ENCODE measurements at places on chromosomes 12 and 14. TPM values are rescaled to one million over a fixed set of nuclear protein-coding genes. Genes with fewer than 3 reads are reported as not detected.

GRCh38 chr12:46535907-46536306 is 163.3 kb upstream of the SLC38A2 start:
- no peaks in the 10 kb centered on the region for H3K27me3 ChIP-seq
- H3K4me1 ChIP-seq: peaks cover 14% of the 10 kb centered on the region
- no peak overlapping the region for H3K4me3 ChIP-seq
- DNase-seq: no peak
- H3K27ac ChIP-seq: peak overlapping the region; percentile 57

DNA sequence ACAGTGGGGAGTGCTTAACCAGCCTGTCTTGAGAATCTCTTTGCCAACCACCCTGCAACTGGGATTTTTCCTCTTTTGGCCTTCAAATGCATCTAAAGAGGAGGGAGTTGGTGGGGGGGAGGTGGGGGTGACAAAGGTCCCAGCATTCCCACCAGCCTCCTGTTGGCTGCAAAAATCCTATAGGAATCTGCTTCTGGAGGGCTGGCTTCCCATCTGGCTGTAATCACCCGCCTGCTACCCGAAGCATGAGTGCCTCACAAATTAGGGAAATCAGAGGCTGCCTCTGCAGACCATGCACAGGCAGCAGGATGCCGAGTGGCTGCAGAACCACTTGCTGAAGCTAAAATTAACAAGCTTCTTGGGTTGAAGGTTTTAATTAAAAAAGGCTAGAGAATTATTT is 73.9 kb upstream of the WSCD2 start:
- H3K4me1 ChIP-seq: no peaks in the 10 kb centered on the region
- no peak overlapping the region for H3K4me3 ChIP-seq
- no peak overlapping the region for H3K27ac ChIP-seq

The NEUROD4 gene
- not detected for total RNA-seq

The IFI27 gene
- total RNA-seq: 473 TPM

The DPPA3 gene
- not detected for total RNA-seq

The GZMB gene
- 19.2 TPM for total RNA-seq

The MYL6B gene
- 53.7 TPM for total RNA-seq

DNA sequence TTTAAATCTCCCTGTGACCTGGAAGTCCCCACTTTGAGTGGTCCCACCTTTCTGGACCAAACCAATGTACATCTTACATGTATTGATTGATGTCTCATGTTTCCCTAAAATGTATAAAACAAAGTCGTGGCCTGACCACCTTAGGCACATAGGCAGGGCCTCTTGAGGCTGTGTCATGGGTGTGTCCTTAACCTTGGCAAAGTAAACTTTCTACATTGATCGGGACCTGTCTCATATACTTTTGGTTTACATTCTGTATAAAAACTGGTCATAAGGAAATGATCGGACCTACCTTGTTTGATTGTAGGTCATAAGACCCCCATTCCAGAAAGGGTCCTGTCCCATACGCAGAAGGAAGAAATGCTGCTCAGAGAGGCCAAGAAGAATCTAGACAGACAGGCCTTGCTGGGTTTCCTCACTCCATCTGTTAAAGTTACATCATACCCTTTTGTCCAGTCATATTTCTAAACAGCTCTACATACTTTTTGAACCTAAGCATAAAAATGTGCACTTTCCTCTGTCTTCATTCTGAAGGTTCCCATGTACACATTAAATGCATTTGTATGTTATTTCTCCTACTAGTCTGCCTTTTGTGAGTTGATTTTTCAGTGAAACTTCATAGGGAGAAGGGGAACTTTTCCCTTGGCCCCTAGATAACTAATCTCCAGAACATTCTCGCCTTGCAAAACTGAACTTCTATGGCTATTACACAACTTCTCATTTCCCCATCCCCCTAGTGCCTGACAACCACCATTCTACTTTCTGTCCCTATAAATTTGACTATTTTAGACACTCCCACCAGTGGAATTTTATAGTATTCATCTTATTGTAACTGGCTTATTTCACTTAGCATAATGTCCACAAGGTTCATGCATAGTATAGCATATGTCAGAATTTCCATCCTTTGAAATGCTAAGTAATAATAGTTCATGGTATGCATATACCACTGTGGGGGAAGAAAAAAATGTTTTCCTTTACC is 30.2 kb upstream of the CPM start:
- DNase-seq: no peak
- no peak overlapping the region for H3K27ac ChIP-seq
- H3K27me3 ChIP-seq: no peaks in the 10 kb centered on the region

The VWF gene
- total RNA-seq: 163 TPM

DNA sequence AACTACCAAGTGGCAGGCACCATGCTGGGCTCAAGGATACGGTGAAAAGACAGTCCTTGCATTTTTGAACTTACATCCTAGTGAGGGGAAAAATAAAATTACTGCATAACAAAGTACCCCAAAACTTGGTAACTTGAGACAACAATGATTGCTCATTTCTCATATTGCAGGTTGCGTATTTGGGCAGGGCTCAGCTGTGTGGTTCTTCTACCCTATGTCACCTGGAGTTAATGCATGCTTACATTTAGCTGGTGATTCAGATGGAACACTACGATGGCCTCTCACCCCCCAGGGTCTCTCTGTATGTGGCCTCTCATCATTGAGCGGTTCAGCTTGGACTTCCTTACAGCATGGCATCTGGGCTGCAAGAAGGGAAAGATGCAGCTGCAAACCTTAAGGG is 60.7 kb upstream of the RBM19 start:
- no peaks in the 10 kb centered on the region for H3K27me3 ChIP-seq
- no peaks in the 10 kb centered on the region for H3K4me1 ChIP-seq
- H3K36me3 ChIP-seq: no peaks in the 10 kb centered on the region
- no peak overlapping the region for H3K4me3 ChIP-seq

The ASPG gene
- 31.8 TPM for total RNA-seq

The ASB2 gene
- 232 TPM for total RNA-seq

DNA sequence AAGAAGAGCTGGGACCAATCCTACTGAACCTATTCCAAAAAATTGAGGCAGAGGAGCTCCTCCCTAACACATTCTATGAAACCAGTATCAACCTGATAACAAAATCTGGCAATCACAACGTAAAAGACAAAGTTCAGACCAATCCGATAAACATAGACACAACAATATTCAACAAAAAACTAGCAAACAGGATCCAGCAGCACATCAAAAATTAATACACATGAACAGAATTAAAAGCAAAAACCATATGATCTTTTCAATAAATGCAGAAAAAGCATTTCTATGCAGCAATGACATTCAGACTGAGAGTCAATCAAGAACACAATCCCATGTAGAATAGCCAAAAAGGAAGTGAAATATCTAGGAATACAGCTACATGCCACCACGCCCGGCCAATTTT is 7.0 kb upstream of the CLEC14A start:
- H3K4me1 ChIP-seq: no peaks in the 10 kb centered on the region
- DNase-seq: no peak
- no peak overlapping the region for H3K27ac ChIP-seq
- no peaks in the 10 kb centered on the region for H3K27me3 ChIP-seq
- H3K4me3 ChIP-seq: no peak overlapping the region
- H3K36me3 ChIP-seq: no peaks in the 10 kb centered on the region

The AQP6 gene
- not detected for total RNA-seq

The ADAM21 gene
- total RNA-seq: 0.16 TPM

- no peaks in the 10 kb centered on the region for H3K36me3 ChIP-seq
- no peak for DNase-seq
- no peaks in the 10 kb centered on the region for H3K4me1 ChIP-seq
- peaks cover 88% of the 10 kb centered on the region for H3K27me3 ChIP-seq
These were observed 32.8 kb downstream of the NOS1 start for GRCh38 chr12:117328556-117329100.

- no peak overlapping the region for H3K4me3 ChIP-seq
- peaks cover 27% of the 10 kb centered on the region for H3K36me3 ChIP-seq
- H3K27ac ChIP-seq: no peak overlapping the region
- H3K4me1 ChIP-seq: peaks cover 8% of the 10 kb centered on the region
These were observed 4.4 kb downstream of the TRMT61A start for GRCh38 chr14:103533137-103533998.

The KRT6A gene
- total RNA-seq: not detected

GRCh38 chr12:93102744-93103143 is 173.6 kb upstream of the EEA1 start:
- peaks cover 4% of the 10 kb centered on the region for H3K4me1 ChIP-seq
- H3K36me3 ChIP-seq: no peaks in the 10 kb centered on the region
- H3K4me3 ChIP-seq: no peak overlapping the region
- no peaks in the 10 kb centered on the region for H3K27me3 ChIP-seq
- no peak for DNase-seq
- peak overlapping the region; percentile 6 for H3K27ac ChIP-seq

The KLRC2 gene
- not detected for total RNA-seq

DNA sequence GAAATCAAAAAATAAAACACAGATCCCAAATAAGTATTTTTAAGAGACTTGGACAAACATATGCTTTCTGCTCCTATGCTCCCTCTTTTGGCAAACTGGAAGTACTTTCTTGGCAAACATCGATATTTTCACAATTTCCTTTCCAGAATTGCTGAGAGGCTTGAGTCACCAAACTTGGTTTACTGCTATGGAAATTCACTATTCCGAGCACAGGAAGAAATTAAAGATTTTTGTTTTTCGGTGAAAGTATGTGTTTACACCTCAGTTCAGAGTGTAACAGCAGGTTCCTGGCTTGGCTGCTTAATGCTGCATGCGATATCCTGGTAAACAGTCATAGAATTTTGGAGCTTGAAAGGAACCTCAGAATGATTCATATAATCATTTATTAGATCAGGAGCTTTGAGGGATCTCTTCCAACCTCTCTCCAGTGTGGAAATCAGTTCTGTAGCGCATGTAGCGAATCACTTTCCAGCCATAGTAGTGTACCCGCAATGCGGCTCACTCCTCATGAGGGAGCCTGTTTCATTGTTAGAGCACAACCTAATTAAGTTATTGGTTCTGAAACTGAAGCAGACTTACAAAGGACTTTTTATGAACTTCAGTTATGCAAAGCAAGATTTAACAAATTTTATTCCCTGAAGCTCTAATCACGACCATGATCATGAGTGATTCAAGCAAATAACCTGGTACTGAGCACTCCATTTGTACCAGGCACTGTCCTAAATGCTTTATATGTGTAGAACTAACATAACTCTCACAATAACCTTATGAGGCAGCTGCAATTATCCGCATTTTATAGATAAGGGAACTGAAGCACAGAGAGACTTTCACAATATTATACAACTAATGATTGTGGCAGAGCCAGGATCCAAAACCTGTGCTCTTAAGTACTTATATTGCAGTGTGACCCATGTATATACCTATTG is 56.4 kb upstream of the ATP2A2 start:
- peaks cover 43% of the 10 kb centered on the region for H3K4me1 ChIP-seq
- DNase-seq: no peak
- H3K4me3 ChIP-seq: peak overlapping the region; percentile 8
- H3K36me3 ChIP-seq: no peaks in the 10 kb centered on the region
- H3K27ac ChIP-seq: peak overlapping the region; percentile 28
- no peaks in the 10 kb centered on the region for H3K27me3 ChIP-seq

DNA sequence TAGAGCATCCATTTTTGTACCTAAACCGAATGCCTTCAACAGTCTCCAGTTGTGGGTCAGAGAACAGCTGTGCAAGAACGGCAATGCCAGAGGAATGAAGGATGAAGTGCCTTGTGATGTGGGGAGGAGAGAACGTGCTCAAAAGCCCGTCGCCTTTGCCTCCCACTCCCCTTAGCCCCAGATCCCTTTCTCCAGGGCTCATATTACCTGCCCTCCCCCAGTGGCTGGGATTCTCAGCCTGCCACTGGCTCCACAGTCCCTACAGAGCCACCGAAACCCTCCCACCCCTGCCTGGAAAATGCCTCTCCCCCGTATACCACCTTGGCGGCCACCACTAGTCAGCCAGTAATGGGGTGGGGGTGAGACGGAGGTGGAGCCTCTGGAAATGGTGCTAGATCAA is 158.5 kb downstream of the ZFP36L1 start:
- H3K4me3 ChIP-seq: no peak overlapping the region
- no peaks in the 10 kb centered on the region for H3K36me3 ChIP-seq
- H3K27ac ChIP-seq: no peak overlapping the region
- peaks cover 71% of the 10 kb centered on the region for H3K4me1 ChIP-seq
- no peak for DNase-seq

The LRRC9 gene
- 0.32 TPM for total RNA-seq

DNA sequence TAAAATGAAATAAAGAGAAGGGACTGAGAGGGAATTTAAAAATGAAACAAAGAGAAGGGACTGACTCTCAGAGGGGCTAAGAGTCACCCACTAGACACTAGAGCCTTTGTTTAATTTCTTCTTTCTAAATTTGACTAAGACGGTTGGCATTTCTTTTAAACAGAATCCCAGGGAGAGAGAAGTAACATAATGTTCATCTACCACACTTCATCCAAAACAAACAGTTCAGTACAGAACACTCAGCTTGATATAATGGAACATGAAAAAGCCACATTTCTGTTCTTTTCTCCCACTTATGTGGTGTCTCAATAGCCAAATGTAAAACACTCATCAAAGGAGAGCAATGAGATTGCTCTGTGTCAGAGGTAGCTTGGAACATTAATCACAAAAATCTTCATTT is 10.1 kb upstream of the NT5DC3 start:
- H3K4me3 ChIP-seq: no peak overlapping the region
- H3K36me3 ChIP-seq: no peaks in the 10 kb centered on the region
- H3K27ac ChIP-seq: no peak overlapping the region
